ENCODE measurements at places on chromosomes 7 and 10. TPM values are rescaled to one million over a fixed set of nuclear protein-coding genes. Genes with fewer than 3 reads are reported as not detected.

GRCh38 chr7:114466917-114467316 lies 52.3 kb downstream of the FOXP2 start:
- DNase-seq, result no peak

DNA sequence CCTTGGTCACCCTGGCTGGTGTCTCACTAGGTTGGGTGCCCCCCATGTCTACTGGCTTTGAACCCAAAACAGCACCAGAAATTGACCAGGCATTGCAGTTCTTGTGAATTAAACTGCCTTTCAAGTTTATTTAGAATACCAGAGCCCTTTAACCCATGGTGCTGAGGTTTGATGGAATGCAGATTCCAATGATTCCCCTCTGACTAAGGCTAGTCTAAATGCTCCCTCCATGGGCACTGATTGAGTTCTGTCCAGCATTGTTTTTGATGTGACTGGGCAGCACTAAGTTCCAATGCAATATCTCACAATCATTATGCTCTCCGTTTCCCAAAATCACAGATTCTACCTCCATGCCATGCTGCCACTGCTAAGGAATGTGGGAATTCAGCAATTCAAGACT lies 1047.4 kb upstream of the LRRN3 start:
- DNase-seq, result no peak

DNA sequence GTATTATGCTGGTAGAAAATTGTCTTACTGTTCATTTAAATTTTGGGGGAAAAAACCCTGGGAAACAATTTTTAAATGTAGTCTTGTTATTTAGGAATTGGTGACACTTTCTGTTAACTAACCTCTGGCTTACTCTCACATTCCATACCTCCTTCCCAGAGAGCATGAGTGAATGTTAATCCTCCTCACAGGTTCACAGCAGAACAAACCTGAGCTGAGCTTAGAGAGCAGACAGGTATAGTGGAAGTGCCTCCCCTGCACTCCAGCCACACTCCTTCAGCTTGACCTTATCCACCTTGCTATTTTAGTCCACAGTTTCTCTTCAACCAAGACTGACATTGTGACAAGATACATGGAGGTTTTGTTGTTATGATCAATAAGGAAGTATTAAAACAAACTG lies 235.9 kb downstream of the FOXP2 start:
- DNase-seq, result no peak

- DNase-seq, result no peak
Measured at GRCh38 chr10:50992356-50992901, 81.9 kb upstream of the PRKG1 start.

GRCh38 chr10:43863859-43864591 lies 215.3 kb upstream of the ZNF32 start:
- DNase-seq, result no peak

DNA sequence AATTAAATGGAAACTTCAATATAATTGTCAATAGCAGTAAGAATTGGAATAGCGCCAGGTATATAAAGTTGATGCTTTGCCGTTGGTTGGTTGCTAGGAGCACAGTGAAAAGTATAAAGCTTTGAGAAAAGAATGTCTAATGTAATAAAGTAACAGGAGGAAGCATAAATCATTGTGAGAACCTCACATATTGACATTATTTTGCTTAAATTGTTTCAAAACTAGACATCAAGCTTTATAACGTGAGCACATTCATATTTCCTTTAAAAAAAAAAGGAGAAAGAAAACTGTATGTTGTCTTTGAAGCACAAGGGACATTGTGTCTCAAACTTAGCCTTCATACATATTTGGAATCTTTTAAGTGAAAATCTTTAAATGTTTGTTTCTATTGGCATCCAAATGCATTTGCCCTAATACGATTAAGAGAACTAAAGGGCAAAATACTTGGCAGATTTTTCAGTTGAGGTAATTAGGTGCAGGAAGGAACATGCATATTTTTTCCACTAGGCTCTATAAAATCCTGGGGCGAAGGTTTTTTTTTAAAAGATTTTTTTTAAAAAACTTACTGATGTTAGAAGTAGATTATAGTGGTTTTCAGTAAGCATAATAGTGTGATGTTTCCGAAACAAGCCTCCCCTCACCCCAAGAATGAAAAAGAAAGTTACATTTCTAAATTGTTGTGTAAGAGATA lies 92.4 kb downstream of the ARID5B start:
- no peak for DNase-seq

DNA sequence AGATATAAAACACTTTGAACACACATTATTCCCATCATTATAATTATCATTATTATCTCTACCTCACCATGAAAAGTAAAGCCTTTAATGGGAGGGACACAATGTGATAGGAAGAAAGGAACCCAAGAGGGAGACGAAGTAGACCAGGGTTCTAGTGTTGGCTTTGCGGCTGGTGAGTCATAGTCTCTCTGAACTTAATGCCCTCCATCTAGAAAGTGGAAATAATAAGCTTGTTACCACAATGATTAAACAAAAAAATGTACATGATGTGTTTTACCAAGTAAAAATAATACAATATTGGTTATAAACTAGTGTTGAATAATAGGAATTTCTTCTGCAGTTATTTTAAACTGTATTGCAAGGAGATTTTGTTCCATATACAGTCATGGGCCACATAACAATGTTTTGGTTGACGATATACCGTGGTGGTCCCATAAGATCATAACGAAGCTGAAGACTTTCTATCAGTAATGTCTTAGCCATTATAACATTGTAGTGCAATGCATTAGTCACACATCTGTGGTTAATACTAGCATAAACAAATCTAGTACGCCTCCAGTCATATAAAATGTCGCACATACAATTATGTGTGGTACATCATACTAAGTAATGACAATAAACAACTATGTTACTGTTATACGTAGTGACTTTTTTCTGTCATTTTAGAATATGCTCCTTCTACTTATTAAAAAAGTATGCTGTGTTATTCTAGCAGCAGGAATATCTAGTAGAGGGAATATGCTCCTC lies 450.6 kb upstream of the SORCS1 start:
- DNase-seq, result no peak

GRCh38 chr10:71727738-71728737 lies 8.5 kb upstream of the C10orf105 start:
- DNase-seq, result no peak

- no peak for DNase-seq
Measured at GRCh38 chr7:57653262-57653830, 203.4 kb downstream of the ZNF716 start.

SH2D4B gene
- not detected for total RNA-seq

TES gene
- 24.7 TPM for total RNA-seq

FLNC gene
- 37.3 TPM for total RNA-seq

GSDME gene
- 36.9 TPM for total RNA-seq
